Fibroblast of pulmonary artery (primary cell): ENCODE measurements at places on chromosomes 1 and 21.
A peak's percentile ranks its signal among the peaks of the same experiment; 100 is the strongest.

DNA sequence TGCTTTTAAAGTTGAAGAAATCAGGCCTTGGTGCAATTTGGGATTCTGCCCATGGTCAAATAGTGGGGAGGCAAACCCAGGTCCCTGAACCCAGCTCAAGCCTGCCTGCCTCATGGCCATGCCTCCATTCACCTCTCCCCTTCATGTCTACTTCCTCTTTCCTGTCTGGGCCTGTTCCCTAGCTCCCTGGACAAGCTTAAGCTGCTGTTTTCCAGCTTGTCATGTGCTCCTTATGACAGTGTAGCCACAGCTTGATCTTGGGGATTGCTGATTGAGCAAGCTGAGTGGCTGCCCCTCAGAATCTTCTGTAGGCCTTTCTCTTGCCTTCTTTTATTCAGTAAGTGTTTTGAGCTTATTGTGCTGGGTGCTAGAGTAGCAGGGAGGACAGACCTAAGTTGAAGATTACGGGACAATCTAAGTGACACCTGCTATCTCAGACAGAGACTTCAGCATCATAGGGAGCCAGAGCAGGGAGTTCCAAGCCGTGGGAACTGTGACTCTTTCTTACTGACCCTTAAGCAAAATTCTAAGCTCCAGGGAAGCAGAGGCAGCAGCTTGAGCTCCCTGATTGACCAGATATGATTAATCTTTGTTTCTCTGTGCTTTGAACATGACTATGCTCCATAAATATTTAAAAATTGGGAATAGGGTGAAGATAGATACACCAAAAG lies 520 bp upstream of the MR1 start:
- peak; percentile 50 for DNase-seq

DNA sequence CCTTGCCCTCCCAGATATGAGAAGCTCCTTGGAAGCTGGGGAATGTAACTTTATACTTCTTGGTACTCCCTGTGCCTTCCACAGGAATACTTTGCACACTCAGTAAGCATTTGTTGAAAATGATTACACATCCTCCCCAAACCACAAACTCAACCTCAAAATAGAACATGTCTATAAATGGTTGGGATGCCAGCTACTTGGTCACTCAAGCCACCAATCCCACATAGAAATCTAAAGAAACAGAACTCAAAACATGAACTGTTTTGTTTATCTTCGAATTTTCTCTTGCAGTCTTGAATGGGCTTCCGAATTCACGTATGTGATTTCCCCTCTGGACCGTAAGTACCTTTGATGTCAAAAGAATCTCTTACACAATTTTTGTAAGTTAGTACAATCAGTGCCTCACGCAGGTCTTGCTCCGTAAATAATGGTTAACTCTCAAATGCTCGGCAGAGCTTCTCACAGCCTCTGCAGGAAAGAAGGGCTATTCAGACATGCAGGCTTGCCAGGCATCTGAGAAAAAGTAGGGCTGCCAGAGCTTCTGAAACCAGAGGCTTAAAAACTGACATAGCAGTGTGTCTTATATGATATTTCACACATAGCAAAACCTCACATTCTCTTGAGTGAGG lies 26.9 kb downstream of the SORT1 start:
- peak; percentile 89 for DNase-seq

DNA sequence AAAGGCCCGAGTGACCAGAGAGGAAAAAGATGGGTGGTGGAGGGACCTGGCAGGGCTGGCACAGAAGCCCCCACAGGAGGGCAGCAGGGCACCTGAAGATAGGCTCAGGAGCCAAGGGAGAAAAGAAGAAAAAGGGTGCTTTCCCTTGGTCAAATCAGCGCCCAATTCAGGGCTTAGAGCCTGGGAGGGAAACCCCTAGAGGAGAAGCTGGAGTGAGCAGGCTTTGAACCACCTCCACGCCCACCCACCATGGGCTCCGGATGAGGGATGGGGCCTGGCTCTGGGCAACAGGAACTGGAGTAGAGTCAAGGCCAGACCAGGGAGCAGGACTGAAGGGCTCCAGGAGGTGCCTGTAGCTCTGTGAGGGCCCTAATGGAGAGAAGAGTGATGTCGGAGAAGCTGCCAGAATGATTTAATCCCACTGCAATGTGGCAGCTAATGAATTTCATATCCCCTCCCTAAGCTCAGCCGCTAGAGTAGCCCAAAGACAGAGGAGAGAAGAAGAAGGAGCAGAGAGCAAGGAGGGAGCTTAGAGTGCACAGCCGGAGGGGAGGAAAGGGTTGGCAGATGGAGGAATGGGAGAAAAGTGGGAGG lies 12.0 kb upstream of the PRELP start:
- DNase-seq: peak; percentile 33

- DNase-seq: no peak
These were observed 832 bp downstream of the PLPPR4 start for GRCh38 chr1:99265124-99265523.

DNA sequence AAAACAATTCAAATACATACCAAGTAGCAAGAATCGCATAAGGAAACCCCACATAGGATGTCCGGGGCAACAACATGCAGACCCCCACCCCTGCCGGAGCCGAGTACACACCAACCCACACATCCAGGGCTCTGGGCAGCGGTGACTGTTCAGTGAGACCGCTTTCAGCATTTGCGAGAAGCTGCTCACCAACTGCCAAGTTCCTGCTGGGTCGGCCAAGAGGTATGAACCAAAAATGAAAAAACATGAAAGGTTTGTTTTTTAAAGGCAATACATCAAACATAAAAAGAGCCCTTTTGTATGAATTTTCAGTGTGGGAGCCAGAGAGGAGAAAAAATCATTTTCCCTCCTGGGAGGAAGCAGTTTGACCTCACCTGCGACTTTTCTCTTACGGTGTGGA lies 92.3 kb downstream of the SIM2 start:
- no peak for DNase-seq

DNA sequence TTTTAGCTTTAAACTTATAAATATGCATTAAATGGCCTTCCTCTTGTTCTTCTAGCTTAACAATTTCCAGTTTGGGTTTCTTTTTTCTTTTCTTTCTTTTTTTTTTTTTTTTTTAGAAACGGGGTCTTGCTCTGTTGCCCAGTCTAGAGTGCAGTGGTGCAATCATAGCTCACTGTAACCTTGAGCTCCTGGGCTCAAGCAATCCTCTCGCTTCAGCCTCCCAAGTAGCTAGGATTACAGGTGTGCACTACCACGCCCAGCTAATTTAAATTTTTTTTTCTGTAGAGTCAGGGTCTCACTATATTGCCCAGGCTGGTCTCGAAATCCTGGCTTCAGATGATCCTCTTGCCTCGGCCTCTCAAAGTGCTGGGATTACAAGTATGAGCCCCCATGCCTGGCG lies 37.9 kb upstream of the RUNX3 start:
- DNase-seq: no peak

- DNase-seq: peak; percentile 79
These were observed 123.9 kb upstream of the PPP2R5A start for GRCh38 chr1:212161231-212161781.

GRCh38 chr1:76290271-76290670 lies 215.7 kb downstream of the ST6GALNAC3 start:
- DNase-seq: no peak

DNA sequence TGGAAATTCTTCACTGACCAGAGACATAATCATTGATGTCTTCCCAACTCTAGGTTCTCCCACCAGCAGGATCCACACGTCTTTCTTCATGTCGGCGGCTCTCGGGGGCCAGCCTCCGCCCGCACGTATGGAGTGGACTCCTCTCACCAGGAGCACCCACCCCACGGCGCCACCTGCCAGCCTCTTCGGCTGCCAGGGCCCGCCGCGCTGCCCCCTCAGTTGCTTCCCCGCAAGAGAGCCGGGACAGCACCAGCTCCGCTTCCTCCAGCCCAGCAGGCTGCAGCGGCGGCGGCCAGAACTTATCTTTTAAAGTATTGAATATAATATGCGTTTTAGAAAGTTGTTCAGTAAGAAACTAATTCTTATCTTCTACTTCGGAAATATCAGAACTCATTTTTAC lies 273.5 kb downstream of the LIPI start:
- no peak for DNase-seq

DNA sequence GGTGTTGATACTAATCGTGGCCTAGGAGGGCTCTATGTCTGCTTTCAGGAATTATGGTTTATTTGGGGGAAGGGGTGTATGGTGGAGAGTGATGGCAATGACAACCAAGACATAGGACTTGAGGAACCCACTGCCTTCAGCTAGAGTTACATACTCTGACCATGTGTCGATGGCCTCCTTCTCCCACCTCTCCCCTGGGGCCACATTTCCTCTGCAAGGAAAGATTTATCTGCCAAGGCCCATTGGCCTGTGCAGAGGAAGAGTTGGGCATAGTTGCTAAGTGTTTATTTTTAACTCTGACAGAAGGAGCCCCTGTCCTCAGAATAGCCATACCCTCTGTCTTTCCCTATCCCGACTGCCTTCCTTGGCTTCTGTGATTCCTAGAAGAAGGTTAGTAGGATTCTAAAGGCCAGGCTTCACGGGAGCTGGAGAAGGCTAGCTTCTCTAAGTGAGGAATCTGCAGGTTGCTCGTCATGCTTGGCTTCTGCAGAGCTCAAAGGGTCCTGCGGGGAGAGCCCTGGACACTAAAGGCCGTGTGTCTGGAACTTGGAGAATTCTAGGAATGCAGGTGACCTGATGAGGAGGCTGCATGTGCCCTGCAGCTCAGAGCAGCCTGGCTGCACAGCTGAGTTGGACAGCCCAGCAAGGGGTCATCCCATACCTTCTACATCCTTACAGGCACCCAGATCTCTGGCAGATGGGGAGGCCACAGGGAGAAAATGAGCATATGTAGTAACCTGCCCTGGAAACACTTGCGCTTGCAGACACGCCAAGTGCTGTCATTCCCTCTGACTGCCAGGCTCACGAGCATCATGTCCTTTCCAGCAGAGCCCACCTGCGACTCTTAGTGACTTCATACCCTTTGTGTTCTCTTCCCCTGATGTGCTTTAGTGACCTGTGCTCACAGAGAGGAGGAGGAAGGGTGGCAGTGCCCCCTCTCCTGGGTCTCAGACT lies 9.7 kb downstream of the MAPKAPK2 start:
- DNase-seq: no peak

DNA sequence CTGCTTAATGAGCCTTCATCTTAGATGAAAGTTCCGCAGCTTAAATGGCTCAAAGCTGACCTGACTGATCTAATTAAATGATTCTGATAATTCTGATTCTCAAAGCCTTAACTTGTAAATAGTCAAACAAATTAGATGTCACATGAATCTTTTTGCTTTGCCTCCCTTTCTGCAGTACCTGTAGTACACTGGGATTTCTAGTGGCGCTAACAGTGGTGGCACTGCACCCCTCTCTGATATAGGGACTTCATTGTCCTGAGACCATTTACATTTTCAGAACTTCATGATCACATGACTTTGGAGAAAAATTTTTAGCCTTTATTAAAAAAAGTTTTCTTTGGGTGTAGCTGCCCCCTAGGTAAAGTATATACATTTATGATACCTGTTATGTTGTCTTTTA lies 546.7 kb upstream of the ADGRL2 start:
- no peak for DNase-seq
